ENCODE measurements at places on chromosomes 6 and 20. TPM values are rescaled to one million over a fixed set of nuclear protein-coding genes. Genes with fewer than 3 reads are reported as not detected.

Gene DYNLT2
- 0.98 TPM for total RNA-seq

Gene HTR1B
- 0.20 TPM for total RNA-seq

Gene TNNC2
- 0.73 TPM for total RNA-seq

Gene ZNF311
- total RNA-seq, result 1.1 TPM

Gene LY6G6C
- not detected for total RNA-seq

Gene MCHR2
- not detected for total RNA-seq

Gene WFDC5
- total RNA-seq, result not detected

Gene DEFB124
- not detected for total RNA-seq

Gene ANGPT4
- total RNA-seq, result not detected

Gene SLC35F1
- total RNA-seq, result not detected

Gene LY6G6D
- total RNA-seq, result not detected
